Fibroblast of upper back skin (primary cell): ENCODE measurements at places on chromosomes 2 and 18.

- DNase-seq: peak; percentile 78
These were observed 41.1 kb downstream of the CDC42EP3 start for GRCh38 chr2:37630301-37630700.

- no peak for DNase-seq
These were observed 31.6 kb upstream of the RNF138 start for GRCh38 chr18:32060026-32060425.

DNA sequence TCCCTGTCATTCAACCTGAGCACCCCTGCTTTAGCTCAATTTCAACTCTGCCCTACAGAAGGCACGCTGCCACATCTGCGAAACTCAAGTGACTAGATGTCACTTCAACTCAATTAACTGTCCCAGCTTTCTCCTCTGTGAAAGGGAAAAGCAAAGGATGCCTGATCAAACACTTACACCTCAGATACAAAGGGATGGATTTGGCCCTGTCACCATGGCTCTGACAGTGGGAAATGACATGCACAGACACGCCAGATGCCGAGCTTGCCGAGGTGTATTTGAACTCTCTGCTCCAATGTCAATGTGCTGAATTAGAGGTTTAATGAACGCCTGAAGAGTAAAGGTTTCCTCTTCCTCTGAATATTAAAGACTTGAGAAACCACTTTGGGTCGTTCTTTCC, 481.1 kb downstream of the CBLN2 start:
- DNase-seq: no peak

DNA sequence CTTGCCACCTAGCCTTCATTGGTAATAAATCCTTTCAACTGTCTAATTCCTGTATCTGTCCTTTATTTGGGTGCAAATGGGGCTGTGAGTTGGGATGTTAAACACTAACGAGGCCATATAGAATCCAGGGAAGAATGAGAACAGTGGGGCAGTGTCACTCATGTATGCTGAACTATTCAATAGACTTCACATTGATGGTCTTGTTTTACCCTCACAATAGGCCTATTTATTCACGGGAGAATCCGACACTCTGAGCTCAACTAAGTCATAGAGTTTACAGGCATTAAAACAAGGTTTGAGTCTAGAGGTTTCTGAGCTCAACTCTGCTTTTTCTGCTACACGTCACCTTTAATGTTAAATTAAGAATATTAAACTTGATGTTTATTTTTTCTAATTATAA, 421.6 kb downstream of the SOX11 start:
- no peak for DNase-seq

- DNase-seq: no peak
These were observed 255.4 kb downstream of the EXOC6B start for GRCh38 chr2:72570413-72570812.

- DNase-seq: no peak
These were observed 28.6 kb downstream of the GREB1 start for GRCh38 chr2:11562476-11562875.

- no peak for DNase-seq
These were observed 1.1 kb downstream of the VAMP8 start for GRCh38 chr2:85578243-85579180.

- DNase-seq: no peak
These were observed 758 bp downstream of the LYPD1 start for GRCh38 chr2:132668987-132669907.

- DNase-seq: no peak
These were observed 231.7 kb downstream of the VAPA start for GRCh38 chr18:10145546-10145945.

GRCh38 chr2:23589739-23590138, 204.8 kb downstream of the KLHL29 start:
- DNase-seq: no peak

- DNase-seq: no peak
These were observed 57.6 kb upstream of the CABLES1 start for GRCh38 chr18:23077493-23078256.

GRCh38 chr18:76801567-76802505, 20.5 kb upstream of the ZNF236 start:
- peak; percentile 45 for DNase-seq

DNA sequence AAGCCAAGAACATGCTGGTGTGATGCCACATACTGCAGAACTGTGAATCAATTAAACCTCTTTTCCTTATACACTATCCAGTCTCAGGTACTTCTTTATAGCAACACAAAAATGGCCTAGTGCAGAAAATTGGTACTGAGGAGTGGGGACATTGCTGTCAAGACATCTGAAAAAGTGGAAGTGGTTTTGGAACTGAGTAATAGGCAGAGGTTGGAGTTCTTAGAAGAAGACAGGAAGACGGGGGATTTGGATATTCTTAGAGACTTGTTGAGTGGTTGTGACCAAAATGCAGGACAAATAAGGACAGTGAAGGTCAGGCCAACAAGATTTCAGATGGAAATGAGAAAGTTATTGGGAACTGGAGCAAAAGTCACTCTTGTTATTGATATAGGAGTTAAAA, 31.3 kb upstream of the CDH2 start:
- DNase-seq: no peak

DNA sequence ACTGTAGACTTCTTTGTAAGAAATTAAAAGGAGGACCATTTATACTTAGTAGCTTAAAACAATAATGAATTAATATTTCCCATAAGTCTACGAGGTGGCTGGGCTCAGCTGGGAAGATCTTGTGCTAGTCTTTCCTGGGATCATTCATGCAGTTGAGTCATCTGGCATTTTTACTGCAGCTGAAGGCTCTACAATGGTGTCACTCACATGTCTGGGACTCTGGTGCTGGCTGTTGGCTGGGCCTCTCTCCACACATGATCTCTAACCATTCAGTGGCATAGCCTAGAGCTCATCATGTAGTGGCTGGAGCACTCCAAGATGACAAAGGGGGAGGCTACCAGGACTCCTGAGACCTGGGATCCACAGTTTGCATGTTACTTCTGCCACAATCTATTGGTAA, 35.5 kb downstream of the CLASP1 start:
- no peak for DNase-seq

- DNase-seq: peak; percentile 86
These were observed 17.7 kb downstream of the HOXD1 start for GRCh38 chr2:176206136-176206535.

DNA sequence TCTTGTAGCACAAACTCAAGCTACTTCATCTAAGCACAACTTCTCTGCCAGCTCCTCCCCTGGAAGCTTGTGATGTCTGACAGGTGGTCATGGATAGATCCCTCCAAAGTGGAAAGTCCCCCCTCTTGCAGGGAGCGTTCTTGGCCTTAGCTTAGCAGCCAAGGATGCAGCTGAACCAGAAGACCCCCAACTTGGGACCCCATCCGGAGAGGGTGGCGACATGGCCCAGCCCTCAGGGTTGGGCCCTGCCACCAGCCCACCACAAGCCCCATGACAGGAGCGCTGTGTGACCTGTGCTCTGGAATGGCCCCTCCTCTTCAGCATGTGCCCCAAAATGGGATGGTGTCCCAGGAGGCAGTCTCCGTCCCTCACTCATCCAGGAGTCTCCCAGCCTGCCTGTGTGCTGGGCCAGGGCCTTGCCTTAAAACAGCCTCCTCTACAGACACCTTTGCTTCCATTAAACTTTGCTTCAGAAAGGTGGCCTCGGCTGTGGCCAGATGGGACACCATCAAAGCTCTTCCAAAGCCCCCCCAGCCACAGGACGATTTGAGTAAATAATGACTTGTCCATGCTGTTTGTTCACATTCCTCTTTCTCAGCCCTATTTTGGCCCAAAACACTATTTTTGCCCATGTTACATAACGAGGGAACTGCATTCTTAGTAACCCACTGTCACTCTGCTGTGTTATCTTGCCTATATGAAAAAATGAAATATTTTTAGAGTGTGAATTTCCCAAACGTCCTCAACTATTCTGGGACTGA, 122.1 kb downstream of the RAB3GAP1 start:
- DNase-seq: no peak

DNA sequence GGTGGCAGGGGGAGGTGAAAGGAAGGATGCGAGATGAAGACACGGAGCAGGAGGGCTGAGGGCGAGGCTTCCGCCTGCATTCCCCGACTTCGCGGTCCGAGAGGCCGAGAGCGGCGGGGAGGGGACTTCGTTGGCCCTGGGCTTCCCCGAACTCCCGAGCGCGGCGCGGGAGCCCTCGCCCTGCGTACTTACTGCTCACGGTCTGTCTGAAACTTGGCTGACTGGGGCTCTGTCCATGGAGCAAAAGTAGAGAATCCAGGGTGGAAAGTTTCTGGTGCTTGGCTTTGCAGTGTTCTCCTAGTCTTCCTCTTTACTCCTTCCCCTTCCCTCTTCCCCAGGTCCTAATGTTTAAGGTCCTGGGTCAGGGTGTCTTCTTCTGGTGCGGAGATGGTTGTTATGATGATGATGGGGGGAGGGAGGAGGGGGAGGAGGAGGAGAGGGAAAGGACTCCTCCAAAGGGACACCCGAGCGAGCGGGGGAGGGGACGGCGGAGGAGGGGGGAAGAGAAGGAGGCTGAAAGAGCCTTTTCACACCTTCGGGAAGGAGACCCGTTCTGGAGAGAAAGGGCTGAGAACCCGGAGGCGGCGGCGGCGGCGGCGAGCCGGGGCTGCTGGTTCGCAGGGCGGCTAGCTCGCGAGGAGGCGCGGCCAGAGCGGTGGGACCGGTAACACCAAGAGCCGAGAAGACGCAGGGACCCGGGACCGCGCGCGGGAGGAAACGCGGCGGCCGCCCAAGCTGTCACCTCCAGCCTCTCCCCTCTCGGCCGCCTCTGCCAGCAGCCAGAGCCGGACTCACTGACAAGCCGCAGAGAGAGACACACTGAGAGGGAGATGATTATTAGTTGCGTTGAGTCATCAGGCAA, at the start of gene SATB2:
TSS of gene SATB2 (minus strand) at position 793 of the 862 bp plus-strand sequence. CDS start 1,902 bp downstream, outside the sequence.
- DNase-seq: peak; percentile 75
